Ascending aorta (tissue), 2 donors: ENCODE measurements at places on chromosomes 4 and X.

GRCh38 chr4:174316954-174317353 lies 33.2 kb downstream of the CEP44 start:
- no peaks in the 10 kb centered on the region for H3K4me1 ChIP-seq
- H3K27ac ChIP-seq, result no peak overlapping the region
- DNase-seq, result no peak

GRCh38 chrX:42684065-42684464 lies 93.9 kb downstream of the PPP1R2C start:
- no peaks in the 10 kb centered on the region for H3K4me1 ChIP-seq
- H3K27me3 ChIP-seq, result no peaks in the 10 kb centered on the region
- no peak overlapping the region for H3K4me3 ChIP-seq
- H3K36me3 ChIP-seq, result no peaks in the 10 kb centered on the region
- no peak for DNase-seq

GRCh38 chr4:126553248-126553647 lies 1079.5 kb upstream of the INTU start:
- no peak overlapping the region for H3K4me3 ChIP-seq
- no peaks in the 10 kb centered on the region for H3K4me1 ChIP-seq
- no peaks in the 10 kb centered on the region for H3K27me3 ChIP-seq
- no peaks in the 10 kb centered on the region for H3K36me3 ChIP-seq
- no peak for DNase-seq
- no peak overlapping the region for H3K27ac ChIP-seq

DNA sequence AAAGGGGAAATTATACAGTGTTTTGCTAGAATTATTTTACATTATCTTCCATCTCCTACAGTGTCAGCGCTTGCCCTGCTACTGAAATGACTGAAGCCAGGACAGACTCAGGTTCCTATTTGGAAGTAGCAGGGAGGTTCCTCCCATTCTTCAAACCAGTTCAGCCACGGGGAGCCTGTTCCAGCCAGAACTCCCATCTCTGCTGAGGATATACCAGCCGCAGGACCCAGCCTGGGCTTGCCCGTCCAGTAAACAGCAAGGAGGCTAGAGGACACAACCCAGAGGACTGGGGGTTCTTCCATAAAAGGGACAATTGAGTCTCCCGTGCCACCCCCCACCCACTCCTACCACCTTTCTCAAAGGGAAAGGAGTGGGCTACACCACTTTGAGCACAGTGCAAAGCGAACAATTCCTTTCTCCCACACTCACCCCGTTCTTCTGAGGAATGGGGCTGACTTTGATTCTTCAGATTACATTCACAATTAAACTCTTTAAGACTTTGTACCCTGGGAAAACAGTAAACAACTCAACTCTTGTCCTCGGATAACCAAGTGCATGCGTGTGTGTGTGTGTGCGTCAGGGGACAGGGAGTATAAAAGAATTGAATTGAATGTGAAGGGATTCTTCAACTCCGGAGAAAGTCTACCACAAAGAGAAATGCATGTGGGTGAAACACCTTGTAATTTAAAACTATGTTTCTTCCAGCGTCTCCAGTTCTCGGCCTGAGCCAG lies 31.0 kb upstream of the PPARGC1A start:
- no peak overlapping the region for H3K27ac ChIP-seq
- H3K4me1 ChIP-seq, result no peaks in the 10 kb centered on the region
- no peak overlapping the region for H3K4me3 ChIP-seq
- no peak for DNase-seq
- no peaks in the 10 kb centered on the region for H3K36me3 ChIP-seq

DNA sequence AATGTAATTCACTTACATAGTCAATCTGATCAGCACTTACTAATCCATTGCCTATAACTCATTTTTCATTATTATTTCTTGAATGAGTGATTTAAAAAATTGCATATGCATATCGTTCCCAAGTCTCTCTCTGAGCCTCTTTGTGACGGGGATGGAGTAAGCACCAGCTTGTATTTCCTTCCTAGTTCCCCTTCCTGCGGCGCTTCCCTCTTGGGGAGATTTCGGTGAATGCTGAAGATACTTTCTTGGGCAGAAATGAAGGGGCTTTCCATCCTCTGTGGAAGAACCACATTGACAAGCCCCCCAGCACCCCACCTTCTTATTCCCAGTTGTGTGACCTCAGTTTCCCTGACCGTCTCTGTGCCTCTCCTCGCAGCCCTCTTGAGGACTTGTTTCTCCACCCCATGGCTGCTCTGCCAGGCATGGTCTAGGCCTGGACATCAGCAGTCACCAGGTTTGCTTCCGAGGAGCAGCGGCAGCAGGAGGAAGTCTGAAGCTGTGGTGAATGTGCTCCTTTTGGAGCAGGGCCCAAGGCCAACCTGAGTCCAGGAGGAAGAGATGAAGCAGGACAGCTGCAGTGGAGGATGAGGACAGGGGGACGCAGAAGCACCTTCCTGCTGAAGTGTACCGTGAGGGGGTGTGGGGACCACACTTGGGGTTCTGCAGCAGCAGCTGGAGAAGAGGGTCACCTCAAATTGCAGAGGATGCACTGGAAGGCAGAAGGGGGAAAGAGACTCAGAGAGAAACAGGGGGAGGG lies 124.9 kb downstream of the IRF2 start:
- H3K36me3 ChIP-seq, result no peaks in the 10 kb centered on the region
- no peak overlapping the region for H3K27ac ChIP-seq
- no peaks in the 10 kb centered on the region for H3K4me1 ChIP-seq
- H3K4me3 ChIP-seq, result no peak overlapping the region

GRCh38 chrX:154411981-154412340 lies 622 bp downstream of the TAFAZZIN start:
- no peak for DNase-seq
- H3K27me3 ChIP-seq, result no peaks in the 10 kb centered on the region
- H3K36me3 ChIP-seq, result no peaks in the 10 kb centered on the region
- H3K27ac ChIP-seq, result peak overlapping the region; percentile 91

- H3K4me3 ChIP-seq, result peak within 1 kb of the TSS; percentile 63
- DNase-seq, result no peak
- H3K4me1 ChIP-seq, result peaks cover 4% of the 10 kb centered on the region
Measured at GRCh38 chrX:130110379-130111219, at the start of gene ELF4. Gene ELF4 (minus strand): TSS chrX:130110497. CDS start chrX:130081330, 29,167 bp downstream.

- H3K4me3 ChIP-seq, result no peak overlapping the region
- H3K27ac ChIP-seq, result no peak overlapping the region
- no peaks in the 10 kb centered on the region for H3K27me3 ChIP-seq
- no peaks in the 10 kb centered on the region for H3K36me3 ChIP-seq
Measured at GRCh38 chr4:110540581-110540980, 64.6 kb downstream of the ENPEP start.

GRCh38 chr4:149896432-149896831 lies 80.8 kb upstream of the IQCM start:
- H3K36me3 ChIP-seq, result no peaks in the 10 kb centered on the region
- H3K27me3 ChIP-seq, result no peaks in the 10 kb centered on the region
- H3K4me3 ChIP-seq, result no peak overlapping the region
- H3K27ac ChIP-seq, result no peak overlapping the region
- no peak for DNase-seq

- no peaks in the 10 kb centered on the region for H3K36me3 ChIP-seq
- no peak overlapping the region for H3K27ac ChIP-seq
- no peak overlapping the region for H3K4me3 ChIP-seq
- DNase-seq, result no peak
- H3K27me3 ChIP-seq, result no peaks in the 10 kb centered on the region
Measured at GRCh38 chr4:98232202-98232601, 29.0 kb upstream of the RAP1GDS1 start.

GRCh38 chrX:129984111-129984958 lies 1.9 kb downstream of the BCORL1 start:
- peak overlapping the region; percentile 56 for H3K27ac ChIP-seq
- no peak for DNase-seq
- H3K36me3 ChIP-seq, result no peaks in the 10 kb centered on the region

GRCh38 chr4:177706916-177707315 lies 264.7 kb upstream of the AGA start:
- no peaks in the 10 kb centered on the region for H3K36me3 ChIP-seq
- no peaks in the 10 kb centered on the region for H3K4me1 ChIP-seq

DNA sequence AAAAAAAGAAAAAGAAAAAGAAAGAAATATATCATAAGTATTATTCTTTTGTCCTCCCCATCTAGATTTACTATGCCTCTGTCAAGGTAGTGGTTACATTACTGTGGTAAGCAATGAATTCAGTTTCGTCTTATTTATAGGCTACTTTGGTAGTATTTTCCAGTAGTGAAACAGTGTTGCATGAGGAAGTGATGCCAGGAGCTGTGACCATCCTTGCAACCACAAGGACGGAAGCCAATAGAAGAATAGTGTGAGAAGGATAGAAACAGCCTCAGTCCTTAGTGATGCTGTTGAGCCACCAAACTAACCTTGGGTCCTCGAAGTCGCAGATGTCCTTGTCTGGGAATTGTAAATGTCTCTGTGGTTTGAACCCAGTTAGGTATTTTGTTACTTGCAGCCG lies 328.5 kb downstream of the PPP3CA start:
- no peaks in the 10 kb centered on the region for H3K27me3 ChIP-seq
- peaks cover 9% of the 10 kb centered on the region for H3K4me1 ChIP-seq
- DNase-seq, result no peak

- H3K36me3 ChIP-seq, result no peaks in the 10 kb centered on the region
- DNase-seq, result no peak
- no peaks in the 10 kb centered on the region for H3K27me3 ChIP-seq
- H3K4me1 ChIP-seq, result no peaks in the 10 kb centered on the region
- H3K27ac ChIP-seq, result no peak overlapping the region
- no peak overlapping the region for H3K4me3 ChIP-seq
Measured at GRCh38 chr4:163600727-163601126, 106.2 kb downstream of the TMA16 start.

DNA sequence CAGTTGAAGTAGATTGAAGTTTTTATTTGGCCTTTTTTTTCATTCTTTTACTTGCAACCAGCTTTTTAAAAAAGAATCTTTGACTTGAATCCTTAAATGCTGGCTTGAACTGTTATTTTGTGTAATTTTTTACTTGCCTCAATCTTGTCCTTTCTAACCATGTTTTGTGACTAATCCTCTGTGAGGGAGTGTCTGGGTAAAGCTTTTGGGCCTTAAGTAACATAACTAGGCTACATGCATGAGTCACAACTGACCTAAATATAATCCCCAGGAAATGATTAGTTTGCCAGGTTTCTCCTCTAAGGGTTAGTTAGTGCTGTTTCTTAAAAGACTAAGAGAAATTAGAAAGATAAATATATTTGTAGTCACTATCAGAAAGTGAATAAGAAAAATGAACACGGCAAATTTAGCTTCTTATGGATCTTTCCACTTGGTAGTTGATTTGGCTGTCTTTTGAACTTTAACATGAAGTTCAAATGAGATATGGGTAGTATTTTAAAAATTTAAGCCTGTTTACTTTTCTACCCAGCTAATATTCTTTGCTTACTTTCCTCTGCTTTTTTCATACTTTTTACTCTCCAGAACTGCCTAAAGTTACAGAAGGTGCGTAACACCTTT lies 13.0 kb downstream of the EXOC1 start:
- DNase-seq, result no peak
- peak overlapping the region; percentile 14 for H3K4me3 ChIP-seq
- no peaks in the 10 kb centered on the region for H3K27me3 ChIP-seq
- peaks cover 23% of the 10 kb centered on the region for H3K36me3 ChIP-seq
- H3K27ac ChIP-seq, result peak overlapping the region; percentile 77

DNA sequence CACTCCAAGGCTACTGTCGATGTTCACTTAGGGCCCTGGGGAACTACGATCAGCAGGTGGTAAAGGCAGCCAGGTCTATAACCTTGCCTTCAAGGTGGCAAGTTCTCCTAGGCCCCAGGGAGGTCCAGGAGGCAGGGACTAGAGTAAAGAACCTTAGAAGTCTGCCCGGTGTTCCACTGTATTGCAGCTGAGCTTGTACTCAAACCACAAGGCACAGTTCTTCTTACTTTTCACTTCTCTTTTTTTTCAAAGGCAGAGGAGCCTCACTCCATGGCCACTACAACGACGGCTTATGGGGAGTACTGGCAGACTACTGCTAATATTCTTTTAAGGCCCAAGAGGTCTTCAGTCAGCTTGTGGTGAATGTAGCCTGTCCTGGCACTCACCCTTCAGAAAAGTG lies 78.8 kb upstream of the GPR174 start:
- no peak overlapping the region for H3K27ac ChIP-seq
- H3K4me3 ChIP-seq, result no peak overlapping the region
- H3K27me3 ChIP-seq, result no peaks in the 10 kb centered on the region
- no peaks in the 10 kb centered on the region for H3K36me3 ChIP-seq
- no peaks in the 10 kb centered on the region for H3K4me1 ChIP-seq

DNA sequence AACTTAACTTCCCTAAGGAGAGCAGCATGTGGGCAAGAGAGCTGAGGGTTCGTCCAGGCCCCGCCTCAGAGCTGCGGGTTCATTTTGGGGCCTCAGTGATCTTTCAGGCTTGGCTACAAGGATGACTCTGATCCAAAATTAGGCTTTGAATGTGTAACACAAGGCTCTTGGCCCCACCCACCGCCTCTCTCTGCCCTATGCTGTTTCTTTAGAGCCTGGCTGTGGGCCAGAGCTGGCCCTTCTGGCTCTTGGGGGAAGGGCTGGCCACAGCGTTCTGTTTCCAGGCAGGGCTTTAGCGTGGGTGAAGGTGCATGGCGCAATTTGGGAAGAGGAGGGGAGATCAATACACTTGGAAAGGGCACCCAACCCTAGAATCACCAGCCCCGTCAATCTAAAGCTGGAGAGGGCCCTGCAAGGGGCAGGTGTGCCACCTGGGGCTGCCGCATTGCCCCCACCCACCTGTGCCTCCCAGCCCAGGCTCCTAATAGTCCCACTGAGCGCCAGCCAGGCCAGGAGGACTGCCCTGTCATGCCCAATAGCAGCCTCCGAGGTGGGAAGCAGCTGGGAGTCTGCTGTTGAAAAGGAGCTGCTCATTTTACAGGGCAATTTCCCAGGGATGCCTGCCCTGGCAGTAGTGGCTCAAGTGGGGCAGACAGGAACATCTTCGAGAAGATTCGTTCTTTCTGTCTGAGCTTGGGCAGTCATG lies 84.5 kb upstream of the MAML3 start:
- H3K4me1 ChIP-seq, result peaks cover 26% of the 10 kb centered on the region
- peak; percentile 93 for DNase-seq
- no peaks in the 10 kb centered on the region for H3K27me3 ChIP-seq
- peak overlapping the region; percentile 75 for H3K27ac ChIP-seq
- H3K36me3 ChIP-seq, result no peaks in the 10 kb centered on the region

- H3K36me3 ChIP-seq, result no peaks in the 10 kb centered on the region
- no peak for DNase-seq
- H3K27ac ChIP-seq, result peak overlapping the region; percentile 12
- H3K4me1 ChIP-seq, result peaks cover 67% of the 10 kb centered on the region
Measured at GRCh38 chr4:94527556-94528233, 76.0 kb downstream of the PDLIM5 start.

DNA sequence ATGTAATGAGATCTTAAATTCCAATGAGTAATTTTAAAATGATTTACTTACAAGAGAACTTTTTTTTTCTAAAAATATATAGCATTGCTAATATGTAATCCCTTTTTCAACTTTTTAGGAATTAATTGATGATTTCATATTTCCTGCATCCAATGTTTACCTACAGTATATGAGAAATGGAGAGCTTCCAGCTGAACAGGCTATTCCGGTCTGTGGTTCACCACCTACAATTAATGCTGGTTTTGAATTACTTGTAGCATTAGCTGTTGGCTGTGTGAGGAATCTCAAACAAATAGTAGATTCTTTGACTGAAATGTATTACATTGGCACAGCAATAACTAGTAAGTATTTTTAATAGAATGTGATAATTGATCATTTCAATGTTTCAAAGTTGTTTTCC lies 113.2 kb downstream of the USP9X start:
- H3K36me3 ChIP-seq, result peaks cover 47% of the 10 kb centered on the region
- no peak overlapping the region for H3K27ac ChIP-seq
- no peaks in the 10 kb centered on the region for H3K4me1 ChIP-seq
- DNase-seq, result no peak

GRCh38 chr4:165115301-165115700 lies 2.6 kb upstream of the TMEM192 start:
- DNase-seq, result no peak
- no peak overlapping the region for H3K4me3 ChIP-seq
- H3K27ac ChIP-seq, result no peak overlapping the region
- H3K4me1 ChIP-seq, result no peaks in the 10 kb centered on the region
